Breast epithelium (tissue), 4 donors: ENCODE measurements at places on chromosomes 12 and 14. TPM values are rescaled to one million over a fixed set of nuclear protein-coding genes. Genes with fewer than 3 reads are reported as not detected.

The RD3L gene
- total RNA-seq, result not detected

DNA sequence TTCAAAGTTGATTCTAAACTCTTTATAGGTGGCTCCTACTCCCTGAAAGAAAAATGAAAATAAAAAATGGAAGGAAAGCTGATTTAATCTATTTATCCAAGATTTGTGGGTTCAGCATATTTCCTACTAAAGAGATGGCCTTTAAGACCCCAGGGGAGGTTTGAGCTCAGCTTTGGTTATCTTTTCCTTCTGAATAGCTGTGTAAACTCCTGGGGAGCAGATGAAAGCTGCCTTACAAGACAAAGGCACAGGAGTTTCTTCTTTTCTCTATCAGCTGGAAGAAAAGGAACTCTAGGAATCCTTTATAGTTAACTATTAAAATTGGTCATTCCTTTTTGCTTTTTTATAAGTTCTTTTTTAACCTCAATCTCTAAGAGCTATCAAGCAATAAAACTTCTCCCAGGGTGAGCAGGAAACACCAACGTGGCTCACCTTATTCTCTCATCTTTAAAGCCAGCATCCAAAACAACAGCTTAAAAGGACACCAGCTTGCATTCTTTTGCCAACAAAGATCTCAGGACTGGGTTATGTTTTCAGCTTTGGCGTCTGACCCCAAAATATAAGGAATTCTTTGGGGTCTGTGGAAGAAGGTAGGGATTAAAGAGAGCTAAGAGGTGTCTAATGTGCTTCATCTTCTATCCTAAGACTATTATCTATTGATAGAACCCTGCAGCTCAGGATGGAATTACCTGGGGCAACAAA lies 371.7 kb upstream of the KITLG start:
- H3K4me1 ChIP-seq, result no peaks in the 10 kb centered on the region
- H3K4me3 ChIP-seq, result no peak overlapping the region
- H3K36me3 ChIP-seq, result no peaks in the 10 kb centered on the region
- no peaks in the 10 kb centered on the region for H3K27me3 ChIP-seq
- no peak for DNase-seq

The C14orf132 gene
- total RNA-seq, result 13.3 TPM

GRCh38 chr12:5996459-5996858 lies 51.4 kb upstream of the ANO2 start:
- no peak overlapping the region for H3K27ac ChIP-seq
- no peaks in the 10 kb centered on the region for H3K36me3 ChIP-seq
- H3K4me1 ChIP-seq, result no peaks in the 10 kb centered on the region
- no peak overlapping the region for H3K4me3 ChIP-seq

The SMAGP gene
- total RNA-seq, result 5.8 TPM

DNA sequence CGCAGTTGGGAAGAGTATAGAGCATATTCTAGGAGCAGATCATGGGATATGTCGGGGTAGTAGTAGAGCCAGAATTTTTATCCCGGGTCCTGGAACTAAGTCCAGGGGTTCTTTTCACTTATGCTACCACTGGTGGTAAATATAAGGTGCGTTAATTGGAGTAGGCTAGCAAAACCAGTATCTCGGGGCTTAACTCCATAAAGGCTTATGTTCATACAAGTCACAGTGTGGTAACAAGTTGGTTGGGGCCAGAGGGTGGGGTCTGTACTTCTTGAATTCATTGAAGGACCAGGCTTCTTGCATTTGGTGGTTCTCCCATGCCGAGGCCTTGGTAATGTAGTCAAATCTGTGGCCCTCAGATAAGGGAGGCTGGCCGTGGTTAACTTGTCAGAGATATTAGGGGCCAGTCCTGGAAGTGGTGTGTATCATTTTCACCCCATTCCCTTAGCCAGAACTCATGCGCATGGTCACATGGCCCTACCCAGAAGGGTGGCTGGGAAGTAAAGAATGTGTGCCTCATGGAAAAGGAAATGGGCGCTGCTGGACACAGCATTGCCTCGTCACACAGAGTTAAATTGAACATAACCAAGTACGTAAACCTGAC lies 1.5 kb upstream of the ZNF641 start:
- H3K36me3 ChIP-seq, result no peaks in the 10 kb centered on the region
- H3K4me1 ChIP-seq, result peaks cover 3% of the 10 kb centered on the region
- no peak for DNase-seq
- H3K27ac ChIP-seq, result no peak overlapping the region
- no peaks in the 10 kb centered on the region for H3K27me3 ChIP-seq
- H3K4me3 ChIP-seq, result no peak overlapping the region
